ENCODE measurements at places on chromosomes 7 and 10.

GRCh38 chr7:146008293-146008692 lies 108.3 kb upstream of the CNTNAP2 start:
- no peak for DNase-seq

DNA sequence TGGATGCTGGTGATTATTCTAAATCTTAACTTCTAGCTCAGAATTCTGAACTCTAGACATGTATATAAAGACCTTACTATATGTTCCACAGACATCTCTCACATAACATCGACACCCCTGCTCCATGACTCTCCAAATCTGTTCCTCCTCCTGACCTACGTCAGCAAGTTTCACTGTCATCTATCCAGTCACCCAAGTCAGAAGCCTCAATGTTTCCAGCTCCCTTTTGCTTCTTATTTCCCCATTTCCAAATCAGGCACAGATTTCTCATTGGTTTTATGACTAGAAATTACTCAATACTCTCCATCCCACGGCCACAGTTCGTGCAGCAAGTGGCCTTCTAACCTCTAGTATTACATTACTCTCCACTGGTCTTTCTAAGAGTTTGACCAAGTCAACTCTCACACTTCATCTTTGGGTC lies 28.5 kb downstream of the EPC1 start:
- no peak for DNase-seq

DNA sequence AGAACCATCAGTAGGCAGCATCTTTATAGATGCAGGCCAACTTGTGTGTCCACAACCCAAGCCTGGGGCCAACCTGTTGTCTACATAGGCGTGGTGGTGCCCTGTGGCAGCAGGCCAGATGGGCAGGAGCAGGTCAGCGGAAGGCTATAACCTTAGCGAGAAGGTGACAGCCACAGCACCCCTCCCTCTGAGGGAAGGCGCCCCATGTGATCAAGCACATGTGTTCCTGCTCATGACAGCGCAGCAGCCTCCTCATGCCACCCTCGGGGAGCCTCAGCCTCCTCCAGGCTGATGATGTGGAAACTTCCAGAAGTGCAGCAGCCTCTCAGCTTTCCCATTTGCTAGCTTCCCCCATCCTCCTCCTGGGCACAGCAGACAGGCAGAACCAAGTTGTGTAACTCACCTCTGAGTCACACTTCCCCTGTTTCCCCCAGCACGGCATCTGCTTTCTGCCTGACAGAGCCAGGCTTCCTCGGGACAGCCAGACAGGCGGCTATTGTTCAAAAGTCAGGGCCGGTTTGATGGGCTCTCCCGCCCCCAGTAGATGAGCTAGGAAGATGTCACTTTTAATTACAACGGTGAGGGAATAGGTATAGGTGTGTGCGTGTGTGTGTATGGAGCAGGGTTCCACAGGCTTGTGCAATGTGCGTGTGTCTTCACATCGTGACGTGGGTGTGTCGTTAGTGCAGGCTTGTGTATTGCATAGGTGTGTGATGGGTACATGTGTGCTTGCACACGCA lies 312.0 kb upstream of the ZMIZ1 start:
- DNase-seq: peak; percentile 79

GRCh38 chr10:114931072-114931679 lies 6.8 kb upstream of the TRUB1 start:
- DNase-seq: no peak

DNA sequence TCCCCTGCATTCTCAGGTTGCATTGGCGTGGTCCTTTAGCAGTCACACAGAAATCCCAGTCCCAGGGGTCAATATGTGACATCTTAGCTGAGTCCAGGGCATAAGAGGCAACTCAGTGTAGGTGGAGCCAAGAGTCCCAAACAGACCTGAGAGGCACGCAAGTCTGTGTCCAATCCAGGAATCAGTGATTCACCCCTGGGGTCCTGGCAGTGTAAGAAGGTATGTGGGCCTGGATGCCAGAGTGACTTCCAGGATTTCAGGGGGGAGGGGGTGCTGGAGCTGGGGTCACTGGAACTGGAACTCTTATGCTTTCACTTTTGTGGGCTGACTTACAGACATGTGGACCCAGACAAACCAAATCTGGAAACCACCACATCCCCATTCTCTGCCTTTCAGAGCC lies 26.8 kb downstream of the FRMPD2 start:
- no peak for DNase-seq

- DNase-seq: no peak
These were observed 87.1 kb downstream of the ITGB8 start for GRCh38 chr7:20417675-20418382.
